ENCODE measurements at places on chromosomes 2 and 18.

GRCh38 chr18:35131387-35132020 lies 90.3 kb downstream of the MAPRE2 start:
- DNase-seq: no peak

- DNase-seq: no peak
Measured at GRCh38 chr18:49276680-49277079, 183.8 kb downstream of the DYM start.

DNA sequence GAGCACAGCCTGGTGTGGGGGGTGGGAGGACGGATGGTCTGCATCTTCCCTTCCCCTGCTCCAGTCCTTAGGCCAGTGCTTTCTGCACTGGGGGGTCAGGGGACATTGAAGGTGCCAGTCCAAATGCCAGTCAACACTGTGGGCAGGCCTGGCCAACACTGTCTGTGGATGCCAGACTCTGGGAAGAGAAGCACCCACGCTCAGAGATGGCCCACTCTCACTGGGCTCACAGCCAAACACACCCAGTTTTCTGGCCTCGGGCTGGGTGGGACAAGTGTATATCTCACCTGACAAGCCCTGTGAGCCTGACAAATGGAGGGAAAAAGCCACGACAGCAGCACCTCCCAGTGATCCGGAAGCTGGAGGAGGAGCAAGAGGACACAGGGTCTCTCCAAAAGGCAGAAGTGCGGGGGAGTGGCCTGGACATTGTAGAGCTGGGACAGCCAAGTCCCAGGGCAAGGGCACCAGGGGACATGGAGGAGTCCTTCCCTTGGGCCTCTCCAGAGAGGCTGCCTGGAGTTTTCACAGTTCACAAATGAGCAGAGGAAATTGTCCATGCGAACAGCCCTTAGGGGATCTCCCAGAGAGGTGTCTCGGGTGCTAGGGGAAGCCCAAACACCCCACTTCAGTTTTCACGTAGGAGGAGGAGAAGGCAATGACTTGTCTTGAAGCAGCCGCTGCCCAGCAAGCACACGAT lies 79.3 kb downstream of the SDC1 start:
- DNase-seq: no peak

DNA sequence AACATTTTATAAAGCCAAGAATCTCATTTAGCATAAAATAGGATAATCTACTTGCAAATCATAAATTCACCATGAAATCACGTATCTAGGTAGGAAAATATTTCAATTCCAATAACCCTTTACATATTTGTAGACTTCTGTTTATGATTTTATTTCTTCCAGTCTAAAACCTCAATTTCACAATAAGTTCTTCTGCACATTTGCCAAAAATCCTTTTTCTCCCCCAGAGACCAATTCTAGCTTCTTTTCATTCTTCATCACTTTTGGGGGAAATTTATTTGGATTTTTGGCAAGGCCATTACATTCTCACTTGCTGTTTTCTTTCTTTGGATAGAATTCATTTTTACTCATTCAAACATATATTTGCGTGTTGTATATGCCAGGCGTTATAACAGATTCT lies 86.8 kb downstream of the SPRED2 start:
- no peak for DNase-seq

GRCh38 chr2:39981883-39982311 lies 202.8 kb upstream of the THUMPD2 start:
- DNase-seq: no peak

GRCh38 chr2:74887960-74888700 lies 54.2 kb downstream of the HK2 start:
- DNase-seq: no peak

- no peak for DNase-seq
Measured at GRCh38 chr2:95044601-95045000, 19.1 kb downstream of the MAL start.

Data from NCI-H2227 treated with DMSO at 0.1 percent for 48 hours (cell line).